ENCODE measurements at places on chromosomes 11 and 22.

DNA sequence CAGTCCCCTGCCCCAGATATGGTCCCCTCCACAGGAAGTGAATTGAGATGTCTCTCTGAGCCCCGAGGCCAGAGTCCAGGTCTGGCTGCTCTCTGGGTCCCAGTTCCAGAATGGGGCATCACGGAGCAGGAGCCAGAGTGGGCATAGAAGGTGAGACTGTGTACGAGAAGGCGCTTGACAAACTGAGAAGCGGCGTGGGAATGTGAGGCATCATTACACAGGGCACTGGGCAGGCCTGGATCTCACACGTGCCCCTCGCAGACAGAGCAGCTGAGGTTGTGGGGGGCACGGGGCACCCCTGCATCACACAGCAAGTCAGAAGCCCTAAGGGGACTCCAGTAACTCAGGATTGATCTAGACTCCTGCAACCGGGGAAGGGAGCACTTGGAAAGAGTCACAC is 9.2 kb downstream of the STARD10 start:
- no peak for DNase-seq

GRCh38 chr22:33361581-33361980 is 303.4 kb upstream of the SYN3 start:
- DNase-seq = no peak

GRCh38 chr11:72139500-72139899 is 4.0 kb downstream of the FOLR3 start:
- no peak for DNase-seq

DNA sequence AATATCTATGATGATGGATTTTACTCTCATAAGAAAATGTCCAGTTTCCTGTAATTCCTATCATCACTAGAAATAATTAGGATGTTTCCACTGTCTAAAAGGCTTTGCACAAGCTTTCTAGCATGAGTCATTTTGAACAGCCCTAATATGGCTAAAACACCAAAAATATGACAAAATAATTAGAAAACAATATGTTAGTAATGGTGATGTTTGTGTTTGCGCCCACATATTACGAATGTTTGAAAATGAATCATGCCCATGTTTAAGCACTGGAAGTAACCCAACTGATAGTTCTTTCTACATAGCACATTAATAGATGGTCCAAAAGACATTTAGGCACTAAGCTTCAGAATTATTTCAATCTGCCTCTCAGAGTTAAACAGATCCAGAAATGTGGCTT is 96.0 kb downstream of the TRPC6 start:
- DNase-seq = no peak

- no peak for DNase-seq
Observed at GRCh38 chr11:35689081-35689996, 26.8 kb downstream of the TRIM44 start.

GRCh38 chr22:24046024-24046423 is 34.9 kb downstream of the CABIN1 start:
- no peak for DNase-seq

GRCh38 chr22:35743326-35743860 is 25.7 kb downstream of the APOL5 start:
- DNase-seq = no peak

- peak; percentile 81 for DNase-seq
Observed at GRCh38 chr22:27212617-27213177, 555.3 kb downstream of the MIAT start.

DNA sequence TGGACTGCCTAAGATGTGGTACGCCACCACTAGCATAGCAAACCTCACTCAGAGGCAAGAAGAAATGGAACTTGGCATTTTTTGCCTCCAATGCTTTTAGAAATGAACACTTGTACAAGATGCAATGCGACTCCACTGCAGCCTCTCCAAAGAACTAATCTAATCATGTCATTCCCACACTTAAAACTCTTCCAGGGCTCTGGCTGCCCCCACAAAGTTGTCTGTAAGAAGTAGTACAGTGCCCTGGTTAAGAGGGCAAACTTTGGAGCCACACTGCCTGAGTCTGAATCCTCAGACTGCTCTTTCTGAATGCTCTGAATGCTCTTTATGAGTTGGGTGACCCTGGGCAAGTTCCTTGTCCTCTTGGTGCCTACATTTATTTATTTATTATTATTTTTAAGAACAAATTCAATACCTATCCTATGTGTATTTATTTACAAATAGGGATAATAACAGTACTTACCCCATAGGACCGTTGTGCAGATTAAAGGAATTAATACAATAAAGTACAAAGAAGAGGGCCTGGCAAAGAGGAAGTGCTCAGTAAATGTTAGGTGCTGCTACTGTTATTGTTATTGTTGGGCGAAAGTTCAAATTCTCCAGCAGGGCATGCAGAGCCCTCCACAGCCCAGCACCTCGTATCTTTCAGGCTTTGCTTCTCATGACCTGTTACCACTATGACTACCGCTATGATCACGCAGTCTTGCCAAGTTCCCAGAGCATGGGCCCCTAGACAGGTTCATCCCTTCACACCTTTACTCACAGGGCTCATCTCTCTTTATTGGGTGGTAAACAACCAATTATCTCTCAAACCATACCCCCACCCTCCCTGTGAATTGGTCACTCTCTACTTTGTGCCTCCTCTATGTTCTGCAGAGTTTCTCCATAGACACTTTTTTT is 59.3 kb downstream of the RAB30 start:
- no peak for DNase-seq

DNA sequence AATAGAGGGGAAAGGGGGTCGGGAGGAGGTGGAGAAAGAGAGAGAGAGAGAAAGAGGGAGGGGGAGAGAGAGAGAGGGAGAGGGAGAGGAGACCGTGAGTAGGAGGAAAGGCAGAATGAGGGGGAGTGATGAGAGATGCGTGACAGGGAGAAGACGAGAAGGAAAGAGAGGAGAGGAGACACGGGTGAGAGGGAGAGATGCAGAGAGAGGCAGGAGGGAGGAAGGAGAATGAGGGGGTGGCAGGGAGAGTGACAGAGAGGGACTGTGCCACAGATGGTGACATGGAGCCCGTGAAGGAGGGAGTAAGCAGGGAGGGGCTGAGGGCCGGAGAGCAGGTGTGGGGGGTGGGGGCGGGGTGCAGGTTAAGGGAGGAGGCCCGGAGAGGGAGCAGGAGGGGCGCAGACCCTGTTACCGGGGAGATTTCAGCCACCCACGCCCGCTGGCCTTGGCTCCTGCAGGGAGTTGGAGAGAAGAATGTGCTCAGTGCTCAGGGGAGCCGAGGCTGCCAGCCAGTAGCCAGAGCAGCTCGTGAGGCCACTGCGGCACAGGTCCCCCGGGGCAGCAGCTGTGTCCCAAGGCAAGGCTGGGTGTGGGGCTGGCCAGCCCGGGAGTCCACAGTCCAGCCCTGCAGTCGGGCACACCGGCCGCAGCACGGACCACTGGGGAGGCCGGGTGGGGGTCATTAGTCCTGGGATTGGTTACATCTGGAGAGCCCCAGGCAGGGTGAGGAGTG is at the start of gene SSTR3:
SSTR3 (minus strand) TSS at position 304 of the 733 bp plus-strand sequence. CDS start 4,674 bp downstream, outside the sequence.
- no peak for DNase-seq

DNA sequence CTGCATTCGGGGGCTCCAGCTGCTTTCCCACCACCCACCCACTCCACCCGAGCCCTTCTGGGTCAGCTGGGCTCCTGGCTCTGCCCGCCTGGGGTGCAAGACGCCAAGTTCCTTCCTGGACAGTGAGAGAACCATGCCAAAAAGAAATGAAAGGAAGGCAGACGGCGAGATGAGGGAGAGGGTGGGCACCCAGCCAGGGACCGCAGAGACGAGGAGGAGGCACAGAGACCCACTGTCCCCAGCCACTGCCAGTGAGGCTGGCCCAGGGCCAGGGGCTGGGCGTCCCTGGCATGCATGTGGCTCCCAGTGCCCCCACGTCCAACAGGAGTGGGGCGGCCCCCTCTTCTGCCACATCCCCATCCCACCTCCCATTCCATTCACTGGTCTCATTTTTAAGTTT is 10.8 kb upstream of the CD81 start:
- no peak for DNase-seq

DNA sequence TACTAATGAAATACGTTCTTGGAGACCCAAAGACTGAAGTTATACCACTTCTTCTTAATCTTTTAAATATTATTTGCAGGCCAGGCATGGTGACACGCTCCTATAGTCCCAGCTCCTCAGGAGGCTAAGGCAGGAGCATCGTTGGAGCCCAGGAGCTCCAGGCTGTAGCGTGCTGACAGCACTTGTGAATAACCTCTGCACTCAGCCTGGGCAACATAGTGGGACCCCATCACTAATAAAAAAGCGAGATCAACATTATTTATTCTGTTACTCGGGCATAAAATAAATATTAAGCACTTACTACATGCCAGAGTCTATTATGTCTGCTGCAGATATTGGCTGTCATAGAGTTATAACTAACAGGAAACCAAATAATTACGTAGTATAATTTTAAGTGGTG is 720 bp upstream of the MED17 start:
- DNase-seq = no peak

- peak; percentile 20 for DNase-seq
Observed at GRCh38 chr22:35510481-35510934, 30.1 kb upstream of the RASD2 start.

GRCh38 chr11:8269636-8270035 is 6.0 kb upstream of the LMO1 start:
- DNase-seq = no peak

GRCh38 chr11:19774329-19774728 is 61.7 kb downstream of the NAV2 start:
- DNase-seq = no peak

- DNase-seq = no peak
Observed at GRCh38 chr11:73152861-73153483, 10.9 kb upstream of the FCHSD2 start.

- DNase-seq = no peak
Observed at GRCh38 chr11:131324921-131325570, 45.4 kb upstream of the NTM start.

DNA sequence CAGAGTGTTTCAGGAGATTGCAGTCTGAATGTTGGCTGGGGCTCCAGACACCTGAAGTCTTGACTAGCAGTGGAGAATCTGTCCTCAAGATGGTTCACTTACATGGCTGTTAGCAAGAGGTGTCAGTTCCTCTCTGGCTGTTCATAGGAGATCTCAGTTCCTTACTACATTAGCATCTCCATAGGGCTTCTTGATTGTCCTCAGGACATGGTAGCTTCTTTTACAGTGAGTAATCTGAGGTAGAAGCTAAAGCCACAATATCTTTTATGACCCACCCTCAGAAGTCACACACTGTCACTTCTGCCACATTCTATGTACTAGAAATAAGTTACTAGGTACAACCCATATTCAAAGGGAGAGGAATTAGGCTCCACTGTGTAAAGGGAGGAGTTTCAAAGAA is 10.5 kb upstream of the PATL1 start:
- no peak for DNase-seq

GRCh38 chr11:28231475-28231874 is 123.3 kb downstream of the METTL15 start:
- no peak for DNase-seq

- peak; percentile 82 for DNase-seq
Observed at GRCh38 chr22:31923136-31923535, 21.2 kb upstream of the YWHAH start.

DNA sequence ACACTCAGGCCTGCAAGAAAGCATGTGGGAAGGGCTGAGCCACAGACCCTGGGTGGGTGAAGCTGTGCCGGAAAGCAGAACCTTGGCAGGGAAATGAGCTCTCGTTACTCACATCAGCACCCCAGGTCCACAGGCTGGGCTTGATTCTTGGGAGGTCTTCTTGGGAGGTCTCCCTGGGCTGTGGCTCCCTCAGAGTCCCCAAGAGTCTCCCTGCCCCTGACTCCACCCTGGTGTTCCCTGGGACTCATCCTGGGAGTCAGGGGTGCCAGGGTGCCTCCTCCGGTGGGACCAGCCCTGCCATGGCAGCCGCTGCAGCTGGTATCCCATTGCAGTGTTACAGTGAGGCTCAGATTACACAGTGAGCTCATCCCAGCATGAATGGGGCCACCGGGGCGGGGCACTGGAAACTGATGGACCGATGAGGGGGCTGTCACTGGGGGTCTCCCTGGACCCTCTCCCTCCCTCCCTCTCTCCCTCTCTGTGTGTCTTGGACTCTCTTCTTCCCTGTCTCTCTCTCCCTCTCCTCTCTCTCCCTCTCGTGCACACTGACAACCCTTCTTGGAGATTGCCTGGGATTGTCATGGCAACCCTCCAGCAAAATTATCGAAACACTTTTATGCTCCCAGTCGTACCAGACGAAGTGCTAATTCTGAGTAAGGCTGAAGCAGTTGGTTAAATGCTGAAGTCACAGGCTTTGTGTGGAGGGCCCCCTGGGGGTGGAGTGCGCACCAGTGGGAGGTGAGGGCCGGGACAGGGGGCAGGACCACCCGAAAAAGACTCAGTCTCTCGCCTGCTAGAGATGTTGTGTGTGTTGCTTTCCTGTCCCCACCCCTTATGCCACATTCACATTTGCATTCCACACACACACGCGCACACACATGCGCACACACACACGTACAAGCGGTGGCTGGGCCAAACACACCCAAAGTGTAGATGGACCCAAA is 8.6 kb upstream of the C11orf96 start:
- DNase-seq = no peak

DNA sequence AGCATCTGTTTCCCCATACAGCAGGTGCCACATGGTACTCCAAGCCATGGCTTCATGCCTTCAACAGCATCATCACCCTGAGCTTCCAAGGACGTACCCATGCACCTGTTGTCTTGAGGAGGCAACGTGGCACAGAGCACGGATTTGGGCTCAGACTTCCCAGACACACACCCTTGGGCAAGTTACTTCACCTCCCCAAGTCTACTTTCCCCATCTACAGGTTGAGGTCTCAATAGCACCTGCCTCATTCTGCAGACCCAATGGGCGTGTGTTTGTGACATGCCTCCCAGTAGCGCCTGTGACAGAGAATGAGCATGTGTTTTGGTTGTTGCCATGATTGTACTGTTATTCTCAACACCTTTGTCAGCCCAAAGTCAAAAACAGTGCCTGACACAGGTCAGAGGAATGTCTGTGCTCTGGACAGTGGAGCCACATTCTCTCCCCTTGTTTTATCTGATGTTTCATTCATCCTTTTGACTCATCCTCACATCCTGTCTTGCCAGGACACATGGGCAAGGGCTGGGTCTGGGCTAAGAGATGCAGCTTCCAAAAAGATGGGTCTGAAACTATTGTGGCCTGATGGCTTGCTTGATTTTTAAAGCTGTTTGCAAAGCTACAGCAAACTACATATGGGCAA is 53.4 kb upstream of the CCND1 start:
- no peak for DNase-seq

DNA sequence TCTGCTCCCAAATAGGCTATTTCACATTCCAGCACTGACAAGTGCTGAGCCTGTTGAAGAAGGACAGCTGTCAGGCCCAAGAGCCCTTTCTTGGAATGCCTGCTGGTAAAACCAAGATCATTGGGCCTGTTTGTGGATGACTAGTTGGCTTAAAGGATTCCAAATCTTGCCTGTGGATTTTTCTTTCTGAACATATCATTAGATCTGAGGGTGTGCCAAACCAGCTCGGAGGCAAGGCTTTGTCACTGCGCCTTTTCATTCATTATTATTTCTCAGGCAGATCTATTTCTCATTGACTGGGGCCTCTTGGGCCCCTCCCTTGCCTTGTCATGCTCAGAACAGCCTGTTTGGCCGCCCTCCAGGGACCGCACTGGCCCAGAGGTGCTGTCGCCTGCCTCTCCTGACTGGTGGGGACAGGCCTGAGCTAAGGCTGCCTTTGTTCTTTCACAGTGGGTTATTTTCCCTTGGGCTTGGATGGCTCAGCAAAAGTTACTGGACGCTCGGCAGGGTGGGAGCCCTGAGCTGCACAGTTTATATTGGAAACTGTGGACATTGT is 222.7 kb upstream of the SESN3 start:
- no peak for DNase-seq
